Dermis blood vessel endothelial cell (primary cell): ENCODE measurements at places on chromosomes 2 and 18.

GRCh38 chr2:211724933-211725332 is 813.7 kb downstream of the ERBB4 start:
- no peak for DNase-seq

DNA sequence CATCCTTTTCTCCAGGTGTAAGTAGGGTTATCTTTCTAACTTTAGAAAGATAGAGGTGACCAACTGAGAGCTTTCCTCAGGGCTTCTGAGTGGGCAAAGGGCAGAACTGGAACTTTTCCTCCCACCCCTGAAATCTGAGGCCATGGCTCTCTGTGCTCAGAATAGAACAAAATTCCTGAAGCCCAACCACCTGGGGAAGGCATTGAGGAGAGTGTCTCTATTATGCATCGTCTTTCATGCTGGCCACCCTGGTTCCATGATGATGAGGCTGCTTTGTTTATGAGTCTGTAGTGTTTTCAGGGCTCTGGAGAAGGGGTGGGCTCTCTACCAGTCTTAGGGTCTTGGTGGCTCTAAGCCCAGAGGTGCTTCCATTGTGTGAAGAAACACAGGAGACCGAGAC is 30.7 kb upstream of the IL1R1 start:
- no peak for DNase-seq

DNA sequence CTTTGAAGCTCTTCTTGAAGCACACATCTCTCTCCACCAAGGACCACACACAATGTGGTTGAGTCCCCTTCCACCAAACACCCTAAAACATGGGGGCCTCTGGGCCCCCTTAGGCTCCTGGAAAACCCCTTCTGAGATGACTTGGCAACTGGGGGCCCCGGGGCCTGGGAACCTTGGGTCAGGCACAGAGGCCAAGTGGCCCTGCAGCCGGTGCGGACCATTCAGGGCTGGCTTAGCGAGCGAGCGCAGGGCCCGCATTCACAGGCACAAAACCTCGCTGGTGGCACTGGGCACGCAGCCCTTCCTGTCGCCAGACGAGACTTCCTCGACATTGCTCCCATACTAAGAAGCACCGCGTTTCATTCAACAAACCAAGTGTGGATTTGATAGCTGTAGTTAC is 111.2 kb upstream of the ID2 start:
- DNase-seq, result no peak

- no peak for DNase-seq
Observed at GRCh38 chr2:167187978-167188967, 300.0 kb downstream of the XIRP2 start.

GRCh38 chr2:221198309-221198708 is 373.8 kb downstream of the EPHA4 start:
- DNase-seq, result no peak

- no peak for DNase-seq
Observed at GRCh38 chr2:127575941-127576432, 40.5 kb downstream of the MYO7B start.

- DNase-seq, result no peak
Observed at GRCh38 chr2:217394510-217395351, 534.9 kb upstream of the TNP1 start.

- DNase-seq, result no peak
Observed at GRCh38 chr18:50776383-50776782, 43.4 kb downstream of the MRO start.

GRCh38 chr2:69464575-69464974 is 27.3 kb upstream of the NFU1 start:
- no peak for DNase-seq

DNA sequence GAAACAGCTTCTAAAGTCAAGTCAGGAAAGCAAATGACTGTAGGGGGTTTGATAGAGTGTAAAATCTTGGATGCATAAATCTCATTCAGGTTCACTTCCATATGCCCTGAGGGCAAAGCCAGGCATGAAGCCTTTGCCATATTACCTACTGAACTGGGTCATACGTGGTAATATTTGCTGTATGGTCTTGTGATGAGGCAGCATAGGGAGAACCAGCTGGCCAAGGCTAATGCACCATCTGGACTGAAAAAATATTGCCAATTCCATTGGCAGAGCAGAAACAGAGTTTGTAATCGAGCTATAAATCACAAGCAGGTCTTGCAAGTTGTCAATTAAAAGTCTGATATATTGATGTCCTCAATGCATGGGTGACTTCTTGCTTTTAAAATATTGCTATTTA is 243.8 kb downstream of the ERBB4 start:
- DNase-seq, result no peak

GRCh38 chr2:236861196-236861875 is 224.4 kb upstream of the COPS8 start:
- no peak for DNase-seq

GRCh38 chr2:162211732-162212131 is 31.5 kb downstream of the FAP start:
- DNase-seq, result no peak

- DNase-seq, result no peak
Observed at GRCh38 chr18:79765491-79766245, 32.1 kb upstream of the KCNG2 start.

- peak; percentile 33 for DNase-seq
Observed at GRCh38 chr2:194819367-194819766, 837.7 kb upstream of the SLC39A10 start.

GRCh38 chr2:15348045-15348444 is 213.1 kb downstream of the NBAS start:
- DNase-seq, result no peak

GRCh38 chr2:9658972-9659371 is 28.2 kb upstream of the YWHAQ start:
- DNase-seq, result no peak

DNA sequence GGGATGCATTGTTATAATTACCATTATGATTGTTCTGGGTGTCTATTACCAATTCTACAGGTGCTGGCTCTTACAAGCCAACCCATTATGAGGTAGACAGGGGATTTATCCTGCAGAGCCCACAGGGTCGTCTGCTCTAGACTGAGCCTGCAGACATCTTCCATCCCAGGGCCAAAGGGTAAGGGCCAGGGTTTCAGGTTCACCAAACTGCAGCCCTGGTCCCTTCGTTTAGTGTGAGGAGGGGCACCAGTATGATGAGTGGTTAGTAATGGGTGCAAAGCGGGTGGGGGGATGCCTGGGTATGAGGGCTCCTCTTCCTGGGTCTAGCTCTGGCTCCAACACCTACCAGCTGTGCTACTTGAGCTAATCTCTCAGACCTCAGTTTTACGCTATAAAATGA is 1.2 kb upstream of the ARID5A start:
- no peak for DNase-seq

DNA sequence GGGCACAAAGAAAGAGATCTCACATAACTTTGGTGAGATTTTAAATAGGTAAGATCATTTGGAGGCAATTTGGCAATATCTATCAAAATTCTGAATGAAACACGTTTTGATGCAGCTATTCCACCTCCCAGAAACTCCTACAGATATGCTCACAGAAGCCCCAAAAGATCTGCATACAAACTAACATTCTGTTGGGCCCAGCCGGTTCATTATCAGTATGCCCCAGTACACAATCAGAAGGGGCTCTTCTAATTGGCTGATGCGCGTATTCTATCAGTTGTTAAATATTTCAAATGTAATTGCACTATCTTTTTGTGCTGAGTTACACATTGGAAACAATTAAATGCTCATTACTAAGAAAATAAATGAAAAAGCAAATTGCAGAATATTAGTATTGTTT is 7.1 kb upstream of the TGIF1 start:
- DNase-seq, result no peak

DNA sequence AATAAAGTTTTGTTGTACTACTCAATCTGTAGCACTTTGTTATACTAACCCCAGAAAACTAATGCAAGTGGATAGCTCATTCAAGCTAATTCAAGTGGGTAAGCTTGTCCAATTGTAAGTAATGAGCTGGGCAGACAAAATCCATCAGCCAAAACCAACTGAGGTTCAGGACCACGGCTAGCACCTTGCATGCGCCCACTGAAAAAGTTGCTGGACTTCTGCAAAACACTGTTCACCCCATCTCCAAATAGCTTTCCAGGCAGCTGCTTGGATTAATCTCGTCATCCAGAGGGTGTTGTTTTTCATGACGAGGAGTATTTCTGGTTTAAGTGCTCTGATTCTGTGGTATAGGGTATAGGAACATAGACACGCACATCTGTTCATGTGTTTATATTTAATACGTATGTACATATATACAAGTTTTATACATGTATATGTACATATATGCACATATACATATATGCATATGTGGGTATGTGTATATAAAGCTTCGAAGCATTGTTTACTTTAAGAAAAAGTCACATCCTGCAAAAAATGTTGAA is 307.5 kb downstream of the GALR1 start:
- no peak for DNase-seq

GRCh38 chr2:137975280-137976271 is 11.3 kb downstream of the HNMT start:
- no peak for DNase-seq

- no peak for DNase-seq
Observed at GRCh38 chr2:63192169-63192888, 141.7 kb downstream of the OTX1 start.

- DNase-seq, result no peak
Observed at GRCh38 chr2:134233728-134234136, 20.1 kb upstream of the MGAT5 start.

DNA sequence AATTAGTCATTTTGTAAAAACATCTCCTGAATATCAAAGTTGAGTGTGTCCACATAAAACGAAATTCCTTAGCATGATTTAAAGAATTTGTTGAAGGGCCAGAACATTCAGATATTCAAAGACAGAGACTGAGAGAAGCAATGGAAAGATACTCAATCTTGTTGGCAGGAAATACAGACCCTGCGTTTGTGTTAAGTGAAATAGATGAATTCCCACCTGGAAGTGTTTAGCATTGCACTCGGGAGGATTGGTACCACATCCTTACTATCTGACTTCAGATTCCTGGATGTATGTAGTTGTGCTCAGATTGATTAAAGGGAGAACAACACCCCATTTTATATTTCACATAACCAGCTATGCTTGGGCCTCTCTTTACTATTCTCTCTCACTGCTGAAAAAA is 9.7 kb upstream of the ARL5A start:
- no peak for DNase-seq

- DNase-seq, result no peak
Observed at GRCh38 chr18:64886995-64887394, 738.1 kb upstream of the LINC00305 start.

DNA sequence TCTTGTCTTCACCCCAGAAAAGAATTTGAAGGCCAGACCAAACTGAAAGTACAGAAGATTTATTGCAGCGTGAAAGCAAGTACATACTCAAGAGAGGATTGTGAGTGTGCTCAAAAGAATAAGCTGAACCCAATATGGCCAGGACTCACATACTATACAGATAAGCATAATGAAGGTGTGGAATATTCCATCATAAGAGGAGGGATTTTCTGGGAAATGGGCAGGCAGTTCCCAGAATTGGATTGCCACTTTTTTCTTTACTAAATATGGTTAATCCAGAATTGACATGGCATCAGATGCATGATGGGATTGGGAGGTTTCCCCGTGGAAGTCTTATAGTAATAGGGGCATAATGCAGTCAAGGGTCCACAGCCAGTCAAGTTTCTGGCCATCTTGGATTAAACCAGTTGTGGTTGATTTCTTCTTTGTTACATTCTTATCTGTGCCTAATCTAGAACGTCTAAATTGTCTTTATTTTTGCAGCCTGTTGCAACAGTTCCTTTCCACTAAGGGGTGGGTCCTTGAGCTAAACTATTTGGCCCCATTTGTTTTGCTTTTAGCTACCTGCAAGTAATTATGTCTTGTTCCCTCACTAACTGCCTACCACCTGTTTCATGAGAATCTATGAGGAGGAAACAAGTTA is 9.0 kb downstream of the SP140L start:
- DNase-seq, result no peak

- no peak for DNase-seq
Observed at GRCh38 chr18:34848695-34849094, 138.6 kb downstream of the DTNA start.

DNA sequence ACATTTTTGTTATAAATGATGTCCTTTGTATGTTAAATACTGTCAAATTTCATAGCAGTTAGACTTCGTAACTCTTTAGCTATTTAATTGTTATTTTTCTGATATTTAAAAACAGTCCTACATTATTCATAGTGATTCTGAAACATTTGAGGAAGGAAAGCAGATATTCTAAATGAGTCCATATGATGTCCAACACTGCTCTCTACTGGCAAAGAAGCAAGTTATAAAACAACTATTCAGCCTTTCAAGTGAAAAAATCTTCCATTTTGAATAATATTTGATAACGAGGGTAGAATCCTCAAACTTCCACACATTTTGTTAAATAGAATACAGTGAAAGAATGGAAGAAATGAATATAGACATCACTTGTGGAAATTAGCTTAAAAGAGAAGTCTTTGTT is 220.8 kb downstream of the GULP1 start:
- peak; percentile 73 for DNase-seq

DNA sequence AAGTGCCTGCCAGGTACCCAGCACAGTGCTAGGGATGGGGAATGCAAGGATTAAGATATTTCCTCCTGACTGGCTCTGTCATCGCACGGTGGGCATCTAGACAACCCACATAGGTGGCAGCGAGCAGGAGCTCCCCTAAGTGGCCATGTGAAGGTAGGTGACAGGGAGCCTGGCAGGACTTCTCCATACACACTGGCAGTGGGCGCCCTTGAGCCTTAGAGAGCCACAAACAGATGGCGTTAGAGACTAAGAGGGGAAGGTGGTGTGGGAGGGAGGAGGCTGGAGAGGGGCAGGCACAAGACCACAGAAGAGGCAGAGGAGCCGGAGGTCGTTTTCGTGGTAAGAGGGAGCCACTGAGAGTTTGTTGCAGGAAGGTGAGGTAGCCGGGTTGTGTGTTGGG is 15.2 kb downstream of the PRELID3A start:
- peak; percentile 31 for DNase-seq

- DNase-seq, result no peak
Observed at GRCh38 chr2:179273461-179273962, 8.9 kb upstream of the SESTD1 start.

DNA sequence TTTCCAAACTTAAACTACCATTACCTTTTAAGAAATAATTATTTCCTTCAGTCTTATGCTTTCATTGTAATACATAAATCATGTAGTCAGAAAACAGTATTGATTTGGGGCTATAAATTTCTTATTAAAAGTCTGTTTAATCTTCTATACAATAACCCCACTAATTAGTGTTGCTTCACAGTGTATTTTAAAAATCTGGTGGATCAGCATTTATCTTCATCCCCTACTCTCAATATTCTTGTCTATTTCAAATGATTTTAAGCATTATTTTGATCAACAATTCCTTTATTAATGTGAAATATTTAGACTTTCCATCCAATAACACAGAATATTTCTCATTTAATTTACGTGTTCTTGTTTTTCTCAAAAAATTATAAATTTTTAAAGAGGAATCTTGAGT is 32.5 kb upstream of the SDC1 start:
- DNase-seq, result no peak
